RWPE1 (cell line): ENCODE measurements at places on chromosomes 5 and 9.

- peak; percentile 54 for DNase-seq
Measured at GRCh38 chr5:27308153-27308552, 269.8 kb upstream of the CDH9 start.

DNA sequence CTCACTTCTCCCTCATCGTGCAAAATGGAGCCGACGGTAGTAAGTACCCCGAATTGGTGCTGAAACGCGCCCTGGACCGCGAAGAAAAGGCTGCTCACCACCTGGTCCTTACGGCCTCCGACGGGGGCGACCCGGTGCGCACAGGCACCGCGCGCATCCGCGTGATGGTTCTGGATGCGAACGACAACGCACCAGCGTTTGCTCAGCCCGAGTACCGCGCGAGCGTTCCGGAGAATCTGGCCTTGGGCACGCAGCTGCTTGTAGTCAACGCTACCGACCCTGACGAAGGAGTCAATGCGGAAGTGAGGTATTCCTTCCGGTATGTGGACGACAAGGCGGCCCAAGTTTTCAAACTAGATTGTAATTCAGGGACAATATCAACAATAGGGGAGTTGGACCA is 979 bp downstream of the PCDHGA12 start:
- no peak for DNase-seq

GRCh38 chr5:14153932-14154731 is 11.0 kb downstream of the TRIO start:
- peak; percentile 61 for DNase-seq

GRCh38 chr5:16975950-16976624 is 40.0 kb upstream of the MYO10 start:
- DNase-seq, result no peak

GRCh38 chr5:21254161-21254560 is 1266.2 kb upstream of the CDH18 start:
- DNase-seq, result no peak

- DNase-seq, result no peak
Measured at GRCh38 chr9:82369251-82369945, 380.8 kb downstream of the SPATA31D1 start.

DNA sequence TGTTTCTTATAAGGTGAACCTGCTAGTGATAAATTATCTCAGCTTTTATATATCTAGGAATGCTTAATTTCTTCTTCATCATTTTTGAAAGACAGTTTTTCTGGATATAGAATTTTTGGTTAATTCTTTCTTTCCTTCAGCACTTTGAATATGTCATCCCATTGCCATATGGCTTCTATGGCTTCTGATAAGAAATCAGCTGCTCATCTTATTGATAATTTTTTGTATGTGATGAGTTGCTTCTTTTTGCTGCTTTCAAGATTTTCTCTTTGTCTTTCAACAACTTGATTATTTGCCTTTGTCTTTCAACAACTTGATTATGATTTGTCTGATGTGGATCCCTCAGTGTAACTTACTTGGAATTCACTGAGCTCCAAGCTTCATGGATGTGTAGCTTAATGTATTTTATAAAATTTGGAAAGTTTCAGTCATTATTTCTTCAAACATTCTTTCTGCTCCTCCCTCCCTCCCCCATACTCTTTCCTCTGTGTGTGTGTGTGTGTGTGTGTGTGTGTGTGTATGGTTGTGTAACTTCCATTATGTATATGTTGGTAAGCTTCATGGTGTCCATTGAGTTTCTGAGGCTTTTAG is 243.9 kb downstream of the TLE1 start:
- no peak for DNase-seq

DNA sequence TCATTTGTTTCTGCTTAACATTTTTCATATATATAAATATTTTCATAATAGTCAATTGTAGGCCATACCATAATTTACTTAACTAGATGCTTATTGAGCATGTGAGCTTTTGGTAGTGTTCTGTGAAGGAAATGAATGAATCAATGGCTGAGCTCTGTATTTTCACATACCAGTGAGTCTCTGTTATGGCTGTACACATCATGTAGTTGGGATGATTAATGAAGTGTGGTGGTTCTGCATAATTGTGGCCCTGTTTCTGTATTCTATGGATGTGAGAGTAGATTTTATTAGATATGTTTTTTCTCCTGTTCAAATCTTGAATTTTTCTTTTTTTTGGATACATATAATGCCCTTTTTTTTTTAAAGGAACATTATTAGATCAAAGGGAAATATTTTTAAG is 56.2 kb downstream of the CTNNA1 start:
- DNase-seq, result no peak

GRCh38 chr9:78644359-78644758 is 347.4 kb downstream of the PSAT1 start:
- no peak for DNase-seq

- DNase-seq, result no peak
Measured at GRCh38 chr5:72300590-72301339, 19.3 kb downstream of the MRPS27 start.

DNA sequence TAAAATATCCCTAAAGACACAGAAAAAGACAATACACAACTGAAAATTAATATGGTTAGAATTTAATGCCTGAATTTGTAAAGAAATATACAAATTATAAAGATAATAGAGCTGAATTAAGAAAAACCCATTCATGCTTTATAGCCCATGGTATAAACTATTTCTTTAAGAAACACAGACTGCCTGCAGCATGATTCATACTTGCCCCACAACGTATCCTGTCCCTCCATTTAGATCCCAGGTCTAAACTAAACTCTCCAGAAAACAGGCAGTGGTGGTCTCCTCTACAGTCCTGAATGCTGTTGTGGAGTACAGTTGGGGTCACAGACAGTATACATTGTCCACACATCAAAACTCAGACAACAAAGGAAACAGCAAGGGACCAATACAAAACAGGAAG is 24.8 kb downstream of the IL6ST start:
- peak; percentile 20 for DNase-seq

GRCh38 chr5:8682381-8682780 is 813.4 kb downstream of the MTRR start:
- DNase-seq, result no peak
